A172 (cell line): ENCODE measurements at places on chromosomes 1 and 21.

- DNase-seq = no peak
Observed at GRCh38 chr1:37156646-37157045, 122.3 kb upstream of the GRIK3 start.

DNA sequence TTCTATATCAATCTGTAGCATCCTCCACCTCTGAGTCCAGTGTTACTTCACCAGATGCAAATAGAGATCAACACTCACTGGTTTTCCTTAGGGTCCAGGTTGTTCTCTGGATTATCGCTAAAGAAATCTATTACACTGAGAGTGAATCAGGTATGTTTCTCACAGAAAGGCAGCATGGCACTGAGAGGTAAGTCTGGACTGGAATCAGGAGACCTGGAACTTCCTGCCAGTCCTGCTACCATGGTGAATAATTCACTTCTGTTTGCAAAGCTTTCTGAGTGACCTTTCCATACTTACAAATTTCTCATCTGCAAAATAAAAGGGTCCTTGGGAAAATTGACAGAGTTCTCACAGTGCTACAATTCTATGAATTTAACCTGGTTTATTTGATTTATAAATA, 1583.3 kb downstream of the MRPL39 start:
- no peak for DNase-seq

- no peak for DNase-seq
Observed at GRCh38 chr1:245433561-245433960, 278.8 kb downstream of the KIF26B start.

DNA sequence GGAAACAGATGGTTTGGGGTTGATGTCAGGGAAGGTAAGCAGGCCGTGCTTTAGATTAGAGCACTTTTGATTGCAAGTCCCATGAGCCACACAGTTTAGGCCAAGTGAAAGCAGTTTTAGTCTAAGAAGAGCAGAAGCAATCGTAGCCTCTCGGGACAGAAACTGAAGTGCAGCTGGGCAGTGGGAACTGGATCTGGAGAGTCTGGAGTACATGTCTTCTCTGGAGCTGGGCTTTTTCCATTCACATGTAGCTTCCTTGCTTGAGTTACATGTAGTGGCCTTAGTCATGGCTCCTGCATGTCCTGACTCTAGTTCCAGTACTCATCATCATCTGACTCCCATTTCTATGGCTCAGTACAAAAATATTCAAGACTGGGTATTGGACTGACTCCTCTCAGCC, 16.7 kb downstream of the CAMTA1 start:
- no peak for DNase-seq

GRCh38 chr21:16046656-16047330, 317.0 kb downstream of the USP25 start:
- peak; percentile 69 for DNase-seq

- DNase-seq = no peak
Observed at GRCh38 chr1:119535381-119535780, 28.4 kb downstream of the HSD3B1 start.

DNA sequence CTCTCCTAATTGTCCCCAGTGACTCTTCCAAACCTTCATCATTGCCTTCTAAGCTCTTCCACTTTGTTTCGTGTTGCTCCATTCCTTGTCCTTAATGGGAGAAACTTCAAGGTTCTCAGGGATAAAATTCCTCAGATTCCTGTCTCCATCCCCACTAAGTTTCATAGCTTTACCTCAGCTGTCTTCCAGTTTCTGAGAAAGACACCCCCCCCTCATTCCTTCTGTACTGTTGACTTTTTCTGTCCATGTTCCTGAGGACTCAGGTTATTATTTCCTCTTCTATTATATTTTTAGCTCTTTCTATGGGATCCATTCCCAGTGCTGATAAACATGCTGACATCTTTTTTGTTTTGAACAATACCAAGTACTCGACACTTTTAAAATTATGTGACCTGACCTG, 215.3 kb upstream of the PTGFR start:
- no peak for DNase-seq

DNA sequence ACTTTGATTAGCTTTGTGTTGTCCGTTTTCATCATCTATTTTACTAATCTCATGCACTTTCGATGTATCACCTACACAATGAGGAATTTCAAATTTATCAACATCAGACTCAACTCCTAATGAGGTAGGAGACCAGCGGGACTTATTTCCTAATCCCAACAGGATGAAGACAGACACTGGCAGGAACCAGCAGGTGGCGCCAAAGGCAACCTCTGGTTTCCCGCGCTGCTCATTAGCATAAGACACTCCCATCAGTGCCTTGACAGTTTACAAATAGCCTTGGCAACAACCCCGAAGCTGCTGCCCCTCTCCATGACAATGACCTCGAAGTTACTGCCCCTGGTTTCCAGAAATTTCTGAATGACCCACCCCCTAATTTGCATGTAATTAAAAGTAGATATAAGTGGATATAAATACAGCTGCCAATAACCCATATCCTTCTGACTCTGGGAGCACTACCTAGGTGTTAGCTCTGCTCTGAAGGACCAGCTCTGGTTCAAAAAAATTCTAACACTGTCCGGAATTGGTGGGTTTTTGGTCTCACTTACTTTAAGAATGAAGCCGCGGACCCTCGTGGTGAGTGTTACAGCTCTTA, 974.8 kb downstream of the ADGRL2 start:
- DNase-seq = peak; percentile 26

DNA sequence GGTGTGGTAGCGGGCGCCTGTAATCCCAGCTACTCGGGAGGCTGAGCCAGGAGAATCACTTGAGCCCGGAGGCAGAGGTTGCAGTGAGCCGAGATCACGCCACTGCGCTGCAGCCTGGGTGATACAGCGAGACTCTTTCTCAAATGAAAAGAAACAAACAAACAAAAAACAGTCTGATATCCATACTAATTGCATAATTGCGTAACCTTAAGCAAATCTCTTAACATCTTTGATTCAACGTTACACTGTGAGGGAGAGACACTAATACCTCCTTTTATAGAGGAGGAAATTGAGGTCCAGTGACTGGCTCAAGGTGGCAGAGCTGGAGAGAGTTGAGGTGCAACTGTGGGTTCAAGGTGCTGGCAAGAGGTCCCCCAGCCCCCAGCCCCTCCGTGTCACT, 12.6 kb upstream of the COX20 start:
- DNase-seq = no peak

- DNase-seq = peak; percentile 68
Observed at GRCh38 chr1:199272139-199272544, 633.3 kb downstream of the PTPRC start.
